ENCODE measurements at places on chromosomes 1 and 21.

DNA sequence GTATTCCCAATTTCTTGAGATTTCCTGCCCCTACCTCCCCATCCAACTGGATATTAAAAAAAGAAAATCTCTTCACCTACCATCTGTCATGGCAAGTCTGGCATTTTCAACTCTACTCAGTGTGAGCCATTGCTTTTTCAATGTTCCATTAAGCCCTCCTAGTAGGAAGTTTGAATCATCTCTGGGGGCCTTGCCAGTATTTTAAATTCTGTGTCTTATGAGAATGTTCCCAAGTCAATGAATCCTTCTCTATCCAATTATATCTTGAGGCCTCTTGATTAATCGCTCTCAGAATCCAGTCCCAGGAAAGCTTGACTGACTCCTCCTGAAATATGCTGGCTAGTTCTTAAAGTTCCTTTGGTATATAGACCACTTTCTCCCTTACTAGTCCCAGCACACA is 91.5 kb downstream of the NGF start:
- DNase-seq = no peak

DNA sequence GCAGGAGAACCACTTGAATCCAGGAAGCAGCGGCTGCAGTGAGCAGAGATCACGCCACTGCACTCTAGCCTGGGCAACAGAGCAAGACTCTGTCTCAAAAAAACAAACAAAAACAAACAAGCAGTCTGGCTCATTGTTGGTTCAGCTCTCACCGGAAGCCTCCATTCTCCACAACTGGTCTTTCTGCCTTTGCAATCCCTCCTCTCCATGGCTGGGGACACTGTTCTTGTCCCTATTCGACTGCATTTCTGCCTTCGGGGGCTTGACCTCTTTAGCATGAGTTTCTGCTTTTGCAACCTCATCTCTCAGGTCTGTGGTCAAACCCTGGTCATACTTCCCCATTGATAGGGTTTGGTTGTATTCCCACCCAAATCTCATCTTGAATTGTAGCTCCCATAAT is 216.3 kb upstream of the NR5A2 start:
- DNase-seq = no peak

DNA sequence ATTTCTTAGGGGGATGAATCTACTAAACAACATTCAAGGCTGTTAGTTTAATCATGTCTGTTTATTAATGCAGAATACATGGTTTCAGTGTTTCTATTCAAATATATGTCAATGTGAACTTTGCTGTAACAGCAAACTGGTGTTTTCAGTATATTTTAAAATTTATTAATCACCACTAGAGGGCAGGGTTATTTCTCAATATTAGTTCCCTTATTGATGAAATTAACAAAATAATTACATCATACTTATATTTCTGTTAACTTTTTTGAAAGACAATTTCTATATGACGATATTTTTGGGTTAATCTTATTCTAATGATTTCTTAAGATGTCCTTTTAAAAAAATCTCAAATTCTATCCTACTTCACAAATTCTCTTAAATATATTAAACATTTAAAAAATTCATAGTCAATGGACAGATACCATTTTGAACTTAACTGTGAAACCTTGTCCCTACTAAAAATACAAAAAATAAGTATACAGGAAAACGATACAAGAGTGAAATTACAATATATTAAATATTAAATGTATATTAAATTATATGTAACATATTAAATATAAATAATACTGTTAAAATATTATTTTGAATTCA is 1034.1 kb upstream of the PRMT6 start:
- no peak for DNase-seq

GRCh38 chr21:42646836-42647235 is 6.6 kb upstream of the PDE9A start:
- DNase-seq = no peak

DNA sequence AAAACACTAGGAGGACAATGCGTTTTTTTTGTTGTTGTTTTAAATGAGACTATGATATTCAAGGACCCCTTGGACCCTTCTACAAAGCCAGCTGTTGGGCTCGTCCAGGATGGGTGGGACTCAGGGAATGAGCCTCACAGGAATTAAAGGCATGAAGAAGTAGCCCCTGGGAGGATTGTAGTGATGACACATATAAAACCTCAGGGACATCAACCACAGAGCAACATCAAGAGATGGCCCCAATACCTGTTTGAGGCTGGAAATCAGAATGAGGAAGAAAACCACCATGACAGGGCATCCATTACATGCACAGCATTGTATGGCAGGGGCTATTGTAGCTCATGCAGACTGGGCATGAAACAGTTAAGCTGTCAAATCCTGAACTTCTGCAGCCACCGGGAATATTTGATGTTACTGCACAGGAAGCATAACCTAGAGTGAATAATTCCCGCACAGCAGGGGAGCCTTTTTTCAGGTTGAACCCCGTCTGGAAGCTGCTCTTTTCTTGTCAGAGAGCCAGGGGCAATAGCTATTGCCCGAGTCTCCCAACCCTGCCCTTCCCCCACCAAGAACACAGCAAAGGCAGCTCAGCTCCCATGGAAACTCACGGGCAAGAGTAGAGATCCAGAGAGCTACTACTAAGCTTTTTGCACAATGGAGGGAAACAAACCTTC is 140.2 kb upstream of the FGGY start:
- no peak for DNase-seq

DNA sequence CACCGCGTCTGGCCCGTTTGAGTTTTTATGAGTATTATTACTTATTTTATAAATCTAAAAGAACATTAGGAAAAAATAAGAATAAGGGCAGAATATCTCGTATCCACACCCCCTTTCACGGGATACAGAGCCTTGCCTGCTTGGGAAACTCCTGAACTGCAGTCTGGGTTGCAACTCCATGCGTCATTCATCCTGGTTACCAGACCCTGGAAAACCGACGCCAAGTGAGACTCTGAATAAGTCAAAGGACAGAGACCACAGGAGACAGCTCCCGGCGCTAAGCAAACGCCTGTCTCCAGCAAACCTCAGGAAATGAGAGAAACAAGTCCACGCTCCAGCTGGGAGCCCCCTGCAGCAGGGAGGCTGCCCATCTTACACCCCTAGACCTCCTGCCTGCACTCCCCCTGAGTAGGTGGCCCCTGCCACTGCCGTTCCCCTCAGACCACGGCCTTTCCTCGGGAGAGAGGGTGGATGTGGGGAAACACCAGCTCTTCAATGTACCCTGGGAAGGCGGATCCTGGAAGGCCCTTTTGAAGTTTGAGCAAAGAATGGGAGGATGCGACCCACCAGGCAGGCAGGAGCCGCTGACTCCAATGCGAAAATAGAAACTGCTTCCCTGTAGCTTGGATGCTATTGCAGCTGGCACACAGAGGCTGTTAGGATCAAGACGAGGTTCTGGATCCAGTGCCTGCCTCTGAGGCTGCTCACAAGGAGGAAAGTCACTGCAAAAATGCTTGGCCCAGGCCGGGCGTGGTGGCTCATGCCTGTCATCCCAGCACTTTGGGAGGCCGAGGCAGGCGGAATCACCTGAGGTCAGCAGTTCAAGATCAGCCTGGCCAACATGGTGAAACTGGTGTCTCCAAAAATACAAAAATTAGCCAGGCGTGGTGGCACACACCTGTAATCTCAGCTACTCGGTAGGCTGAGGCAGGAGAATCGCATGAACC is 37.7 kb upstream of the GPR157 start:
- no peak for DNase-seq

- no peak for DNase-seq
Measured at GRCh38 chr1:228455715-228456114, 31.5 kb upstream of the RNF187 start.

DNA sequence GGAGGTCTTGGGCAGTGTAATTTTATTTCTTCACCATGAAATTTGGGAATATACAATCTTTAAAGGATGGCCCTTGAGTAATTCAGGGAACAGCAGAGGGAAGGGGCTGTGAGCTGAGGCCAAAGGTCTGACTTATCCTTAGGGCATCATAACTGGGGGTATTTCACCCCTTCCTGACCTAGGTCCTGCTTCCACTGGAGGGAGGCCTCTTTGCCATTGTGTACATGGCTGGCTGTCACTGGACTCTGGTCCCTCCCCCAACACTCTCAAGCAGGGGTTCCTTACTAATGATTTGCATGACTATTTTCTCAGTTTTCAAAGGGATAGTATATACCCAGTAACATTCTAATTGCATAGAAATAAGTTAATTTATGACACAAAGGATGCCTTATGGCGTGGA is 7.2 kb upstream of the PSRC1 start:
- no peak for DNase-seq

- DNase-seq = no peak
Measured at GRCh38 chr1:55071477-55071876, 32.1 kb downstream of the PCSK9 start.

GRCh38 chr1:89610457-89611011 is 22.4 kb upstream of the LRRC8C start:
- peak; percentile 16 for DNase-seq

GRCh38 chr1:7453038-7453437 is 318.1 kb upstream of the VAMP3 start:
- no peak for DNase-seq

- no peak for DNase-seq
Measured at GRCh38 chr1:234750922-234751627, 141.1 kb upstream of the IRF2BP2 start.

GRCh38 chr1:204268101-204268500 is 54.3 kb upstream of the GOLT1A start:
- no peak for DNase-seq

DNA sequence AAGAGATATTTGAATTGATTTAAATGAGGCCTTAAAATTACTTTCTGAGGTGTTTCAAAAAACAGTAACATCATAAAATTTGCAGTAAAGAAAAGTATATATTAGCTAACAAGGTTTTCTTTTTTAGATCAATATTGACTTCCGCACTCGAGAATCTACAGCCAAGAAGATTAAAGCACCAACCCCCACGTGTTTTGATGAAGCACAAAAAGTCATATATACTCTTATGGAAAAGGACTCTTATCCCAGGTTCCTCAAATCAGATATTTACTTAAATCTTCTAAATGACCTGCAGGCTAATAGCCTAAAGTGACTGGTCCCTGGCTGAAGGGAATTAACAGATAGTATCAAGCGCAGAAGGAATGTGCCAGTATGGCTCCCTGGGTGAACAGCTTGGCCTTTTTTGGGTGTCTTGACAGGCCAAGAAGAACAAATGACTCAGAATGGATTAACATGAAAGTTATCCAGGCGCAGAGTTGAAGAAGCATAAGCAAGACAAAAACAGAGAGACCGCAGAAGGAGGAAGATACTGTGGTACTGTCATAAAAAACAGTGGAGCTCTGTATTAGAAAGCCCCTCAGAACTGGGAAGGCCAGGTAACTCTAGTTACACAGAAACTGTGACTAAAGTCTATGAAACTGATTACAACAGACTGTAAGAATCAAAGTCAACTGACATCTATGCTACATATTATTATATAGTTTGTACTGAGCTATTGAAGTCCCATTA is 3.6 kb downstream of the RGS1 start:
- DNase-seq = no peak

GRCh38 chr1:64051796-64052195 is 151.6 kb upstream of the UBE2U start:
- DNase-seq = no peak

DNA sequence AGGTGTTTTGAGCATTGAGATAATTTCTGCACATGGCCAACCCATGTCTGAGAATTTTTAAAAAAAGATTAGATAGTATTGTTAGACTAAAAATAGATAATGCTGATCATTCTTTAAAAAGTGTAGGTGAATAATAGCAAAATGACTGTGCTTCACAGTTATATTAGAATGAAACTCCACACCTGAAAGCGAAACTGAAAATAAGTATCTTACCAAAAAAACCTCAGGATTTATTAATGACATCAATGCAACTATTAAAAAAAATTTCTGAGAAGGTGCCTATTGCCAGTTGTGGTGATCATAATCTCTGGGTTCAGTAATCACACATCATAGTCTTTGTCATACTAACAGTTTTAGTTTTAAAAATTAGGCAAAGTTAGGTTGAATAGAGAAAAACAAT is 36.5 kb downstream of the PLA2G4A start:
- DNase-seq = no peak

DNA sequence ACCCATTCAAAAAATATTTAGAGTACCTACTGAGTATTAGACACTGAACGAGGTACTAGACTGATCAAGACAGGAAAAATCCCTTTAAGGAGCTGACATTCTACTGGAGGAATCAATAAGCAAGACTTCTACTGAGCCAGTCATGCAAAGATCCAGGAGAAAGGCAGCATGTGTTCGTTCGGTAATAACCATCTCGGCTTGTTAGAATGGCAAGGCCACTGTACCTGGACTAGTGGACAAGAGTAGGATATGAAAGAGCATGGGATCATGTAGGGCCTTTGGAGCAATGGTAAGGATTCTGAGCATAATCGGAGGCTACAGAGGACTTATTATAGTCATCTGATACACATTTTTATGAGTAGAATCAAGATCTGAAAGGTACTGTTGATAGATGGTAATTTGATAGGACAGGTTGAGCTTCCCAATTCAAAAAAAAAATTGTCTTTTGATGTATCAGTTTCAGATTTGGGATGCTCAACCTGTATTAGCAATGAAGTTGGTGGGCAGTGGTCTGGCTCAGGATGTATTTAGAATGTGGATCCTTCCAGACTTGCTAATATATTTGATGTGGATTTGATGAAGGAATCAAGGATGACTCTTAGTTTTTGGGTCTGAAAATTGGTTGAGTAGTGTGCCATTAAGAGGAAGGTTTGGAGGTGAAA is 2.3 kb downstream of the COX20 start:
- DNase-seq = no peak

DNA sequence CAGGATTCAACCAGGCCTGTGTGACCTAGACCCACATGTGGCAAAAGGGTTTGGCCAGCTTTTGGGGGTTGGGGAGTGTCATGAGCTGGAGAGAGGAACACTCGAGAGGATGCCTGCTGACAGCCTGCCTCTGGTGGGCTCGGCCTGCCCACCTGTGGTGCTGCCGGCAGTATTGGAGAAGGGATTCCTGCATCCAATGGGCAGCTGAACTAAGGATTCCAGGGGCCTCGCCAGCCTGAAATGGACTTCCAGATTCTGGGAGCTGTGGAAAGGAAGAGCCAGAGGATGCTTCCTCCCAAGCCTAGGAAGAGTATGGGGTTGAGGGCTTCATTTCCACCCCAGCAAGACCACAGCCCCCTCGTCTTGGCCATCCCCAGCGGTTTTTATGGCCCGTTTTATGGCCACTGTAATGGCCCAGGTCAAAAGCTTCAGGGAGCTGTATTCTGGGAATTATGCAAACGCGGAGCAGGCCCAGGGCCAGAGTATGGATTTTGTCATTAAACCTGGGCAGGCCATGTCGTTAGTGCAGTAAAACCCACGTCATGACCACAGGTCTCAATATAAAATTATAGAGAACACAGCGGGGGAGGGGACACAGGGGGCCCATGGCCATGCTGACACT is 63.6 kb downstream of the TMEM53 start:
- no peak for DNase-seq
